Motor neuron (in vitro differentiated cells): ENCODE measurements at places on chromosomes 16 and 17. TPM values are rescaled to one million over a fixed set of nuclear protein-coding genes. Genes with fewer than 3 reads are reported as not detected.
A peak's percentile ranks its signal among the peaks of the same experiment; 100 is the strongest.

DNA sequence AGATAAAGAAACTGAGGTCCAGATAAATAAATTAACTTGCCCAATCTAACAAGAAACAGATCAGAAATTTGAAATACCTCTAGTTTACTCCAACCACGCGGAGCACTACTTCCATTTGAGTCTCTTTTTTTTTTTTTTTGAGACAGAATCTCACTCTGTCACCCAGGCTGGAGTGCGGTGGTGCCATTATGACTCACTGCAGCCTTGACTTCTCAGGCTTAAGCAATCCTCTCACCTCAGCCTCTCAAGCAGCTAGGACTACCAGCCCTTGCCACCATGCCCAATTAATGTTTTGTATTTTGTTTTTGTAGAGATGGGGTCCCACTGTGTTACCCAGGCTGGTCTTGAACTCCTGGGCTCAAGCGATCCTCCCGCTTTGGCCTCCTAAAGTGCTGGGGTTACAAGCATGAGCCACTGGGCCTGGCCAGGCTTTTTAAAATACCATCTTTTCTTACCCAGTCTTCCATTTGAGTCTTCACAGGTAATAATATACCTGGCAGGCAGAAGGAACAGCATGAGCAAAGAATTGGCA is 3.3 kb upstream of the NACA2 start:
- ATAC-seq = no peak

DNA sequence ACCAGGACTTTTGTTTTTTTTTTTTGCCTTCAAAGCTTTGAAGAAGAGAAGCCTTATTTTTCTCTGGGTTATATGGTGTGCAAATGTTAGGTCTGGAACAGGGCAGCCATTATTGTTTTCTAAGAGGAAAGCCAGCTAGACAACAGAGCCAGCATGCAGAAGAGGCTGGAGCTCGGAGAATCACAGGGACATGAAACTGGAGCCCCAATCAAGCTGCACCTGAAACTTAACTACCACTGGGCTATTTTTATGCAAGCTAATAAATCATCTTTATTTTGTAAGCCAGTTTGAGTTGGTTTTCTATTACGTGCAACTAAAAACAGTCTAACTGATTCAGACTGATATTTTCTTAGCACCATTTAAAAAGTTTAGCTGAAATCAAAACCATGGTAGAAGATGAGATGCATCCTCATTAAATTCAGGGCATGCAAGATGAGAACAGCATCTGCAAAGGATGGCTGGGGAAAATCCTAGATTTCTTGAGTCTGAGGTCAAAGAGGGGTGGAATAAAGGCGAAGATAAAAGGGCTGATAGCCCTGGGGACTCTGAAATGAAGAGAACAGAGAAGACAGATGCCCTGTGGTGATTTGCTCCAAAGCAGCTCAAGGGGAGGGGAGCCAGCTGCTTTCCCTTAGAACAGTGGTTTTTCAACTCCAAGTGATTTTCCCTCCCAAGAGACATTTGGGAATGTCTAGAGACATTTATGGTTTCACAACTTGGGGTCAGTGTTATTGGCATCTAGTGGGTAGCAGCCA is 177.1 kb upstream of the WSCD1 start:
- no peak for ATAC-seq

DNA sequence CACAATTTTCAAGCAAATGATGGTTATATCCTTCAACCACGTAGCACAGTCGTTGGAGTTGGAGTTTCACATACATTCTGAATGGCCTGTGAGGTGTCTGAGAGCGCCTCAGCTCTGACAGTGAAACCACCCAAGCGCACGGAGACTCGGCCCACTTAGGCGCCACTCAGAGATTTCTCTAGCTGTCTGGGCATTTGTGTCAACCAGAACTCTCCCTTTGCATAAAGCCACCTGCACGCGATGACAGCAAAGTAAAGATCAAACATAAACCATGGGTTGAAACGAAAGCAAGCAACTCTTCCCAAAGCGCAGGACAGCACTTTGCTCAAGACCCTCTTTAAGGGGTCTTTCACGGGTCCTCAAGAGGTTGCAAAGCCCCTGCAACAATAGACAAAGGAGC is 533 bp downstream of the SLC6A4 start:
- peak; percentile 24 for ATAC-seq

- no peak for ATAC-seq
These were observed 4.7 kb downstream of the TPPP3 start for GRCh38 chr16:67388591-67388990.

- no peak for ATAC-seq
These were observed 9.6 kb downstream of the VPS53 start for GRCh38 chr17:705011-705410.

- peak; percentile 23 for ATAC-seq
These were observed 1.3 kb upstream of the TUBB3 start for GRCh38 chr16:89921702-89922476.

DNA sequence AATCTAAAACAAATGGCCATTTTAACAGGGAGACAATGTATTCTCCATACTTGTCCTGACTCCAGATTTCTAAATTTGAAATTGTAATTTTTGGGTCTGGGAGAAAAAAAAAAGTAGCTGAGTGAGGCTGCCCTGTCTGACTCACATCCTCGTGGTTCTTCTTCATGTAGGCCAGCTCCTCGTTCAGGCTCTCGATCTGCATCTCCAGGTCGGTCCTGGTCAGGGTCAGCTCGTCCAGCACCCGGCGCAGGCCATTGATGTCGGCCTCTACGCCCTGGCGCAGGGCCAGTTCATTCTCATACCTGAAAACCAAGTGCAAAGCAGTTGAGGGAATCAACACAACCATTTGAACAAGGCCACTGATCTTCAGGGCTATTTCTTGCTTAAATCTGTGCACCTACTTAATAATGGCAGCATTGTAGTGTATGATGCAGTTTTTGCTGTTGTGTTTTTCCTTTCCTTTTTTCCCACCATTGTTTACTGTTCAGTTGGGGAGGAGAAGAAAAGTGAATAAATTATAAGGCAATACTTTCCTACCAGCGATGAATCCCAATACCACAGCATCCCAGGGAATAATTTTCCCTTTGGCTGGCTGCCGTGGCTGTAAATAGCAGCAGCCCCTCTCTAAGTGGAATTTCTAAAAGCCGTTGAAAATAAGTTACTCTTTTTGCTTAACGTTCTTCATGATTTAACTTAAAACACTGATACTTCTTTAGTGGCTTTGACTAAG is 2.2 kb downstream of the KRT12 start:
- ATAC-seq = no peak

GRCh38 chr17:56440419-56440818 is 153.1 kb upstream of the NOG start:
- ATAC-seq = no peak

DNA sequence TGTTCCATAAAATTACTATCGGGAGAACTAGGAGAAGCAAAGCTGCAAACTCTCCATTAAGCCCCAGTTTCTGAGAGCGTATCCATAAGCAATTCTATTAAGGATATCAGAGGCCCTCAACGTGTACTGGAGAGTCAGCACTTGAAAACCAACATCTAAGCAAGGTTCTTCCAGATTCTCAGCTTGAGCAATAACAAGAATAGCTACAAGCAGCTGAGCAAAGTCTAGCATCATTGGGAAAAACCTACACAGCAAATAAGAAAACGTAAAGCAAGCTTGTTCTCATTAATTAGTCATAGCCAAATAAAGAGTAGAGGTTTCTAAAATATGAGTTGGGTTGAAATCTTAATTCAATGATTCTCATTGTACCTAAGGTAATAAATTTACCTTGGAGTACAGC is 26.9 kb upstream of the COX10 start:
- ATAC-seq = no peak

GRCh38 chr17:7352503-7352889 is 534 bp downstream of the KCTD11 start:
- no peak for ATAC-seq

DNA sequence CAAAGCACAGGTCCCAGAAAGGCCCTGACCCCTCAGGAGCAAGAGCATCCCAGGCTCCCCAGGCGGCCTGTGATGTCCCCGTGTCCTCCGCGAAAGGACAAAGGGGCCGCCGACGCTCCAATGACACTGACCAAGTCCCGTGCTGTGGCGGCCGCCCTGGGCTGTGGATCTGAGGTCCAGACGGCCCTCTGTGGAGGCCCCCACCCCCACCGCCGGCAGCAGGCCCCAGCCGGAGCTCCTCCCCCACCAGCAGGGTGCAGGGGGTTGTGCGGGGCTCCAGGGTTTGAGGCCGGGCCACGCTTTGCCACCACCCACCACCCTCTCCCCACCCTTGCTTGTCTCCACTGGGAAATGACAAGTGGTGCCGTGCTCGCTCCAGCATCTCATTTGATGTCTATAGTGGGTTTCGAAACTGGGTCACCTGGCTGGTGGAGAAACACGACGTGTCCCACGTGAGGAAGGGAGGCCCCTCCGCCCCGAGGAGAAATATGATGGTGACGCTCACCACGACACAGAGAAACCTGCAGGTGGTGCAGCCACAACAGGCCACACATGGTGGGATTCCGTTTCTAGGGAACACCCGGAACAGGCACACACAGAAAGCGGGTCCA is 31.2 kb upstream of the ZNF469 start:
- ATAC-seq = peak; percentile 47

- ATAC-seq = no peak
These were observed 131.2 kb upstream of the MPHOSPH6 start for GRCh38 chr16:82301146-82301755.

DNA sequence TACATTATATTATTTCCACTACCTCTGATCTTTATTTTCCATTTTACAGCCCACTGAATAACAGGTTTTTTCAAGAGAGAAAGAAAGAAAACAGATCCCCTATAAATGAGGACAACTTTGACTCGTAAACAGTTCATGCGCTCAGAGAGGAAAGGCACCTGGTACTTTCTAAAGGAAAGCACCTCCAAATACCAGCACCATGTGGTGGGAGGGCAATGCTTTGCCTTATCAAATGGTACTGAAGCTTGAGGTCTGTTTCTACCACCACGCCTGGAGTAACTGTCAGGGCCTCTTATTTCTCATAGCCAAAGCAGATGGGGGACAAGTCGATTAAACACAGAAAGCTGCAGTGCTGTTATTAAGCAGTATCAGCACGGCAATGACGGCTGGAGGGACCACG is 510.3 kb upstream of the ZFHX3 start:
- ATAC-seq = no peak

DNA sequence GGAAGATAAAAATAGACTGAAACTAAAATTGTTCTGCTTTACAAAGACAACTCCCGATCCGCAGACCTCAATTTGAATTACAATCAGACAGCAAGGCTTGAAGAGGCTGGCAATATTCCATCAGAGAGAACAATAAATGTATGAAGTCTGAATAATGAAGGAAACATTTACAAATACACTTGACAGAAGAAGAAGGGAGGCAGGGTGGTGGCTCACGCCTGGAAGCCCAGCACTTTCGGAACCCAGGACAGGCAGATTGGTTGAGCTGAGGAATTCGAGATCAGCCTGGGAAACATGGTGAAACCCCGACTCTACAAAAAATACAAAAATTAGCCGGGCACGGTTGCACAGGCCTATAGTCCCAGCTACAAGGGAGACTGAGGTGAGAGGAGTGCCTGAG is 14.6 kb downstream of the ODF4 start:
- ATAC-seq = peak; percentile 65

GRCh38 chr16:67364600-67365235 is 28.6 kb downstream of the TPPP3 start:
- no peak for ATAC-seq

DNA sequence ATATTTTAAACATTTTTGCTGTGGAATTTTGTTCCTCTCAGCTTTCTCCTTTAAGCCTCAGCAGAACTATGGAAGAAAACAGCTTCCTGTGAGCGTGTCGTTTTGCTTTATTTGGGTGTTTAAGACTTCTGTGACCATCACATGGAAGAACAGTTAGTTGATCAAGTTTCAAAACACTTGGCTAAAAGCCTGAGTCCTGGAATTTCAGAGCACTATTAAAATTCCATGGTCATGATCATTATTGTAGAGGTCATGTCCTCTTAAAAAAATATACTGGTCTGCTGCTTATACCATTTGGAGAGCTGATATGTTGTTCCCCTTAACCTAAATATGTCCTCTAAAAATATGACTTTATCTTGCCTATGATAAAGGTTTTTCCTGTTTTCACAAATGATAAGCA is 12.6 kb upstream of the CDR2 start:
- no peak for ATAC-seq

DNA sequence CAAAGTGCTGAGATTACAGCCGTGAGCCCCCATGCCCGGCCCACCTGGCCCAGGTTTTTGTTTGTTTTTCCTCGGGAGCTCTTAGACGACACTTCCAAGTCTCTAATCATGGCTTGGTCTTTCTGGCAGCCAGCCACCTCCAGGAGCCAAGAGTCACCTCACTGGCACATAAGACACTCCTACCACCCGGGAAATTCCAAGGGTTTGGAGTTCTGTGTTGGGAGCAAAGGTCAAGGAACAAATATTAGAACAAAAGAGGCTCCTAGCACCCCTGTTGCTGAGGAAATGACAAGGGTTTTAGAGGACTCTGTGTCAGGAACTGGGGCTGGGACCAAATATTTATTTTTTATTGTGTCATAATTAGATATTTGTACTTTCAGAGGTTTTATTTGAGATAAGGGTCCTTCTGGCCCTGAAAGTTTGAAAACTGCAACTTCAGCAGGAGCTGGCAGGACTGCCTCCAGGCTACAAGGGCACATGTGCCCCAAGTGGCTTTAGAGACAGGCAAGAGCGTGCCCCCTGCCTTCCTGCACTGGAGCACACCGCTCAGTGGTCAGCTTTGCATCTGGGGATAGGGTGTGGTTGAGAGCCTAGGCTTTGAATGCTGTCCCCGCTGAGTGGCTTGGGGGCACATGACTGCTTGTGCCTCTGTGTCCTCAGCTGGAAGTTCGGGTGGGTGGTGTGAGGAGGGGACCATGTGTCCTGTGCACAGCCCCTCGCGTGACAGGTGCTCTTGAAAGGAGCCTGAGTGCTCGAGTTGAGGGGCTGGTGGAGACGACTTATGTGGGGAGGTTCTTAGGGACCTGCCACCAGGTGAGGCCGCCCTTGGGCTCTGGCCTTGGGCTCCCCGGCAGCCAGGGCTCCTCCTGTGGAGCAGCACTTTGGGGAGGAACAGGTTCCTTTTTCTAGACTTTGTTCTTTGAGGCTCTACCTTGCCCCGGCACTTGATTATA is 29.7 kb downstream of the MGRN1 start:
- ATAC-seq = no peak

TMEM100 gene
- total RNA-seq = 40.5 TPM in 2 replicates

PRAC1 gene
- total RNA-seq = not detected in 2 replicates

LCAT gene
- total RNA-seq = 11.2 and 11.8 TPM in 2 replicates

TRPV3 gene
- total RNA-seq = 0.86 and 3.2 TPM in 2 replicates

FOXN1 gene
- 0.27 and 1.3 TPM in 2 replicates for total RNA-seq

PRSS27 gene
- 5.7 and 7.5 TPM in 2 replicates for total RNA-seq

TMEM238L gene
- total RNA-seq = 0.59 TPM in 1 of 2 replicates, not detected in the other

EPX gene
- total RNA-seq = not detected in 2 replicates

CCL17 gene
- total RNA-seq = not detected in 2 replicates
